ENCODE measurements at places on chromosomes 2 and 18. TPM values are rescaled to one million over a fixed set of nuclear protein-coding genes. Genes with fewer than 3 reads are reported as not detected.

Gene ABCB11
- total RNA-seq = not detected

GRCh38 chr2:2933426-2933825 lies 444.2 kb downstream of the EIPR1 start:
- H3K27ac ChIP-seq = no peak overlapping the region
- H3K4me1 ChIP-seq = no peaks in the 10 kb centered on the region
- peaks cover 14% of the 10 kb centered on the region for H3K27me3 ChIP-seq
- no peak for DNase-seq
- H3K36me3 ChIP-seq = peaks cover 8% of the 10 kb centered on the region
- no peak overlapping the region for H3K4me3 ChIP-seq

GRCh38 chr2:68690851-68691250 lies 43.8 kb upstream of the ARHGAP25 start:
- no peak overlapping the region for H3K4me3 ChIP-seq
- no peak for DNase-seq
- no peak overlapping the region for H3K27ac ChIP-seq
- H3K36me3 ChIP-seq = no peaks in the 10 kb centered on the region
- H3K4me1 ChIP-seq = peaks cover 27% of the 10 kb centered on the region

DNA sequence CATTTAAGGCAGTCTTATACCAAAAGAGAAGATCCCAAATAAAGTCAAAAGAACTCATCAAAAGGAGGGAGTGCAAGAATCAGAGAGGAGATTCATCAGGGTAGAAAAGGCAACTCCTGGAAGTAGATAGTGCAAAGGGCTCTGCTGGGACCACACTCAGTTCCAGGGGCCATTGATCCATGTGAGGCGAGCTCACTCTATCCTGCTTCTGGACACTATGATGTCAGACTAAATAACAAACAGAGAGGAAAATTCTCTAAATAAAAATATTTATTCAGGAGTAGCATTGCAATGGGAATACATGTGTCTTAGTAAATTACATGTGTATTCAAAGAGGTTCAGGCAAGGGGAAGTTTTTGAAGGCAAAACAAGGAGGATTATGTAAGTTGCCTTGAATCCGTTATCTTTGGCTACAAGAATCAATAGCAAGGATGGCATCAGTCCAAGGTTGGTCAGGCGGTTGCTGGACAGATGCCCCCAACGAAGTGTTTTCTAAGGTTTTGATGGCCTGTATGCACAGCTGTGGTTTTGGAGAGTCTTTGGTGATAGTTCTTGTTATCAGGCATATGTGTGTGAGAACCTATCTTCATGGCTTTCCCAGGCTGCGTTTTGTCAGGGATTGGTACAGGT lies 13.2 kb upstream of the SERPINB12 start:
- DNase-seq = no peak
- no peak overlapping the region for H3K27ac ChIP-seq
- H3K36me3 ChIP-seq = no peaks in the 10 kb centered on the region
- H3K27me3 ChIP-seq = peaks cover 2% of the 10 kb centered on the region
- no peak overlapping the region for H3K4me3 ChIP-seq
- H3K4me1 ChIP-seq = no peaks in the 10 kb centered on the region

DNA sequence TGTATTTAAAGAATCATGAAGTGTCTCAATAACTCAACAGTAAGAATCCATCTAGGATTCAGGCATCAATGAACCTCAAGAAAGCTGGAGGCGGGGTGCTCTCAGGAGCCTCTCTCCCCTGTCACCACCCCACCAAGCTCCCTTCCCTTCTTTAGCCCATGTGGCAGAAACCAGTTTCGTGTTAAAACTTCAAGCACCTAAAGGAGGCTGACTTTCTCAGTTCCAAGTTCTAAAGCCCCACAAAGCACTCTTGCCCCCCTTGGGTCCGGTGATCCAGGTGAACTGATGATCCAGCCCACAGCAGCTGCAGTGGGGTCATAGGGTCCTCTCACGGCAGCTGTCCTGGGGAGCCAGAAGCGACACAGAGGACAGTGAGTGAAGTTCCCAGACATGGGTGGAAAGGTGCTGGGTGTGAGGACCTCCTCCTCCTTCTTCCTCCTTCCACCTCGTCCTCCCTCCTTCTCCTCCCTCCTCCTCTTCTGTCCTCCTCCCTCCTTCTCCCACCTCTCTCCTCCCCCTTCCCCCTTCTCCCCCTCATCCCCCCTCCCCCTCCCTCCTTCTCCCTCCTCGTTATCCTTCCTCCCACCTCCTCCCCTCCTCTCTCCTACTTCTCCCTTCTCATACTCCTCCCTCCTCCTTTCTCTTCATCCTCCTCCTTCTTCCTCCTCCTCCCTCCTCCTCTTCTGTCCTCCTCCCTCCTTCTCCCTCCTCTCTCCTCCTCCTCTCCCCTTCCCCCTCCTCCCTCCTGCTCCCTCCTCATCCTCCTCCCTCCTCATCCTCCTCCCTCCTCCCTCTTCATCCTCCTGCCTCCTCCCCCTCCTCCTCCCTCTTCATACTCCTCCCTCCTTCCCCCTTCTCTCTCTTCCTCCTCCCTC lies 192.4 kb upstream of the AGAP1 start:
- H3K27ac ChIP-seq = no peak overlapping the region
- H3K4me1 ChIP-seq = no peaks in the 10 kb centered on the region
- H3K4me3 ChIP-seq = no peak overlapping the region
- peaks cover 12% of the 10 kb centered on the region for H3K27me3 ChIP-seq
- H3K36me3 ChIP-seq = peaks cover 4% of the 10 kb centered on the region
